ENCODE measurements at places on chromosomes 2 and 18. TPM values are rescaled to one million over a fixed set of nuclear protein-coding genes. Genes with fewer than 3 reads are reported as not detected.

DNA sequence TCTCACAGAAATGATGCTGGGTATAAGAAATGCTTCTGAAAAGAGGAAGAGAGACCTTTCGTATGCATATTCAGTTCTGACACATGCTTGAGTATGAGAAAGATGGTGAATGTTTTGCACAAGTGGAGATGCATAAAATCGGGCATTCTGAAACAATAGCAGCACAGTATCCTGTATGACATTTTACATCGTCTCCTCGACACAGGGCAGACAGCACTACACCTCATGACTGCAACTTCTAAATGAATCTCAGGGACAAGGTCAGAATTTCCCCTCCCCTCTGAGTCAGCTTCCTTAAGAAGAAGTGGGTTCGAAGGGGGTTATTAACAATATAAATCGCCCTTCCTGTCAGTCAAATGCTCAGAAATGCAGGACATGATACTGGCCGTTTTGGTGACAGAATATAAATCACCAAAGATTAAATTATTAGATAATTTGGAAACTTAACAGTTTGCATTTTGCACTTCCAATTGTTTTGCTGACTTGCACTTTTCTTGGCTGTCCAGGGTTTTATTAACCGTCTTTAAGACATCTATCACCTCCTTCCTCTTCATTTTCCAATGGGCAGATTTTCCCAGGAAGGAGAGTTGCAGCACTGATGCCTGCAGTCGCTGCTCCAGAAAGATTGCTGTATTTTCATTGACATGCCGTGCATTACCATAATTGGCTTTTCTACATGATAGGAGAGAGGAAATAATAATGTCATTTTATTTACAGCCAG lies 57.2 kb downstream of the TSHZ1 start:
- H3K4me1 ChIP-seq, result no peaks in the 10 kb centered on the region
- no peak for DNase-seq
- no peaks in the 10 kb centered on the region for H3K36me3 ChIP-seq
- H3K27ac ChIP-seq, result no peak overlapping the region
- H3K27me3 ChIP-seq, result no peaks in the 10 kb centered on the region

- H3K27me3 ChIP-seq, result no peaks in the 10 kb centered on the region
- H3K4me1 ChIP-seq, result no peaks in the 10 kb centered on the region
- no peak overlapping the region for H3K27ac ChIP-seq
- no peaks in the 10 kb centered on the region for H3K36me3 ChIP-seq
Measured at GRCh38 chr2:2851806-2852777, 521.0 kb upstream of the MYT1L start.

GRCh38 chr2:113025737-113026136 lies 20.5 kb downstream of the IL36A start:
- H3K4me1 ChIP-seq, result no peaks in the 10 kb centered on the region
- no peak overlapping the region for H3K4me3 ChIP-seq
- no peaks in the 10 kb centered on the region for H3K36me3 ChIP-seq

DNA sequence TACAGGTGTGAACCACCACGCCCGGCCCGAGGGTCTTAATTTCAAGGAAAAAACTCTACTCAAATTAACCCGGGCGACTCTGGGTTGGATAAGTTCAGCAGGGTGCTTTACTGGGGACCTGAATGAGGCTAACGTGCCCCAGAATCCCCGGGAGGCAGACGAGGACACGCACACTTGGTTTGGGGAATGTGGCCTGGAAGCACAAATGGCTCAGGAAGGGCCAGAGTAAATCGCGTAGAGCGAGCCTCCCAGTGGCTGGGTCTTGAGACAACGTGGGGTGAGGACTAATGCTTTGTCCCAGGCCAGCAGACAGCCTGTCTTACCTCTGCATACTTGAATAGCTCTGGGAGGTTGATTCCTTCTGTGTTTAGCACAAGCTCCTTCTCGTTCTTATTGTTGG lies 75.8 kb downstream of the POLR1A start:
- H3K36me3 ChIP-seq, result peaks cover 71% of the 10 kb centered on the region
- no peaks in the 10 kb centered on the region for H3K27me3 ChIP-seq
- no peak overlapping the region for H3K4me3 ChIP-seq

VAMP8 gene
- 435 TPM for polyA plus RNA-seq

SCN3A gene
- 0.31 TPM for polyA plus RNA-seq

Data from stomach (tissue), 19 donors.